NCI-H1417 treated with DMSO at 0.1 percent for 48 hours (cell line): ENCODE measurements at places on chromosomes 6 and 20.
A peak's percentile ranks its signal among the peaks of the same experiment; 100 is the strongest.

GRCh38 chr20:49426873-49427272, 55.6 kb downstream of the KCNB1 start:
- no peak for DNase-seq

DNA sequence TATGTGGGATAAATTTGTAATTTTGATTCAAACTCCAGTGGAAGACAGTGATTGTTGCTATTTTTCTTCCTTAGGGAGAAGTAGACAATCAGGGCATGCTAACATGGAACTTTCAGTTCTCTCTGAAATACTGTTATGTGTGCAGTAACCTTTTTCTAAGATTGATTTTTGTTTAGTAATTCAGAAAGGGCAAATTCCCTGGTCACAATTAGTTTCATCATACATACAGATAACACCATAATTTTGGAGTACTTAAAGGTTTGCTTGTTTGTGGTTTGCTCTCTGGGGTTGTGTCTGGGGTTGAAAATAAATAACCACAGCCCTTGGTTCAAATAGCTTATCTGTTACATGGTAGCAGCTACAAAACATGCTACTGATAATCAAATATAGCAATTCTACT, 34.4 kb downstream of the ADGRG6 start:
- DNase-seq = no peak

- DNase-seq = no peak
These were observed 2.8 kb downstream of the SNRPB2 start for GRCh38 chr20:16732506-16733152.

DNA sequence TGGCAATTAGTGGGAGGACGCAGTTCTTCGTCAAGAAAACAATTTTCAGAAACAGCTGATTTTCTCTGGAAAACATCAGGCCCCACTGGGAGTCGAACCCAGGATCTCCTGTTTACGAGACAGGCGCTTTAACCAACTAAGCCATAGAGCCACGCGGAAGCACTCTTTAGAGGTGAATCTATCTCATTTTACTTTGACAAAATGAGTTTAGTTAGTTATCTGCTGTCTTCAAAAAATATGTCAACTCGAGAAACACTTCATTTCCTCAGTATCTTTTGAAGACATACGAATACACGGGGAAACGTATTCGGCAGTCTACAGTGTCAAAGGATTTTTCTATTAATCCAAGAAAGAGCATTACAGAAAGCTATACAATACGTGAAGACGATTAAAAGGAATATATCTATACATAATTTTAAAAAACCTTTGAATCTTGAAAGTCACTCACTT, 26.7 kb downstream of the GPX6 start:
- no peak for DNase-seq

- no peak for DNase-seq
These were observed 169.0 kb upstream of the GJE1 start for GRCh38 chr6:141963543-141964295.

DNA sequence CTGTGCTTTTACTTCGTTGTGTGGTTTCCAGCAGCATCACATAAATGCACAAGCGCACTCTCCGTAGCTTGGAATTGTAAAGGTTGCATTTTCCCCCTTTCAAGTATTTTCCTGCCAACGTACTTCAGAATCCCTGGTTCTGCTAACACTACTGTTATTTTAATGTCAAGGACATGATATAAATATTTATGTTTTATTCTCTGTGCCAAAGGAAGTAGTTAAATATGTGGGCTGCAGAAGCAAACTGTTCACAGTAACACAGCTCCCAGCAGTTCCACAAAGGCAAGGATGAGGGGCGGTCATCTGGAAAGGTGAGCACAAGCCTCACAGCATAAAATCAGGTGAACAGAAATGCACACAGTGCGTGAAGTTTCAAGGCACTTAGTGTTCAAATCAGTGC, 85.3 kb upstream of the PDE10A start:
- DNase-seq = no peak

DNA sequence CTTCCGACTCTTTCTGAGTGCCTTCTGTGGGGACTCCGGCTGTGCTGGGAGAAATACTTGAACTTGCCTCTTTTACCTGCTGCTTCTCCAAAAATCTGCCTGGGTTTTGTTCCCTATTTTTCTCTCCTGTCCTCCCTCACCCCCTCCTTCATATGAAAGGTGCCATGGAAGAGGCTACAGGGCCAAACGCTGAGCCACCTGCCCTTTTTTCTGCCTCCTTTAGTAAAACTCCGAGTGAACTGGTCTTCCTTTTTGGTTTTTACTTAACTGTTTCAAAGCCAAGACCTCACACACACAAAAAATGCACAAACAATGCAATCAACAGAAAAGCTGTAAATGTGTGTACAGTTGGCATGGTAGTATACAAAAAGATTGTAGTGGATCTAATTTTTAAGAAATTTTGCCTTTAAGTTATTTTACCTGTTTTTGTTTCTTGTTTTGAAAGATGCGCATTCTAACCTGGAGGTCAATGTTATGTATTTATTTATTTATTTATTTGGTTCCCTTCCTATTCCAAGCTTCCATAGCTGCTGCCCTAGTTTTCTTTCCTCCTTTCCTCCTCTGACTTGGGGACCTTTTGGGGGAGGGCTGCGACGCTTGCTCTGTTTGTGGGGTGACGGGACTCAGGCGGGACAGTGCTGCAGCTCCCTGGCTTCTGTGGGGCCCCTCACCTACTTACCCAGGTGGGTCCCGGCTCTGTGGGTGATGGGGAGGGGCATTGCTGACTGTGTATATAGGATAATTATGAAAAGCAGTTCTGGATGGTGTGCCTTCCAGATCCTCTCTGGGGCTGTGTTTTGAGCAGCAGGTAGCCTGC, 4.8 kb downstream of the PIM1 start:
- DNase-seq = no peak

GRCh38 chr6:107504270-107505026, 14.5 kb downstream of the SOBP start:
- no peak for DNase-seq

DNA sequence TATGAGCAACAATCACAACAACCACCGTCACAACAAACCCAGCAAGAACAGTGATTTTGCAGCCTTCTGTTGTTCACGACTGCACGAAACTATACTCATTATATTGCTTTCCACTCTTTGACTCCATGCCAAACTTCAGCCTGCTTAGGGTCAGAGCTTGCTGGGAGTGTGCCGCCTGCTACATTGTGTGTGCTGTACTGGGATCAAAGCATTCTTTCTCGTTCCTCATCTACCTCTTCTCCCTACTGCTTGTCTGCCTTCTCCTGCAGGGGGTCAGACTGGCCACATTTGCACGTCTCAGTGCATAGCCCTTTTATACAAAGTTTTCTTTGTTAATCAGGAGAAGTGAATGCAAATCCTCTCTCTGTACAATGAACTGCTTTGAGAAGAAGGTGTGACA, 401.6 kb upstream of the CITED2 start:
- DNase-seq = no peak

GRCh38 chr6:153130515-153131036, 506 bp downstream of the RGS17 start:
- DNase-seq = no peak

DNA sequence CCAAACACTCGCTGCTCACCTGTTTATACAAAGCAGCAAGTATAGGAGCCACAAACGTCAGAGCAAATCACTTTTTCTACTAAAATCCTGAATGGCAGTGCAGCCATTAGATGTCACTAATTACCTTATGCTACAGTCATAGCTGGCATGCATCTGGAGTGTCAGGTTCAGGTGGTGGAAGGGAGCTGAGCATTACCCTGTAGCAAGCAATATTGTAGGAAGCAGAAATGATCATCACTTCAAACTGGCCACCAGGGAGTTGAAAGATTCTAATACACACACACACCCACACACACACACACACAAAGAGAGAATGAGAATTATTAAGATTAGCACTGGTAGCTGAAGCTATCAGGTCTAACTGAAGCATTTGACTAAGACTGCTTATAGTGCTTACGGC, 75.8 kb downstream of the EFHC1 start:
- DNase-seq = no peak

GRCh38 chr20:36856691-36857635, 19.0 kb upstream of the TLDC2 start:
- DNase-seq = no peak

GRCh38 chr6:95203153-95203754, 374.1 kb upstream of the MANEA start:
- DNase-seq = peak; percentile 18

DNA sequence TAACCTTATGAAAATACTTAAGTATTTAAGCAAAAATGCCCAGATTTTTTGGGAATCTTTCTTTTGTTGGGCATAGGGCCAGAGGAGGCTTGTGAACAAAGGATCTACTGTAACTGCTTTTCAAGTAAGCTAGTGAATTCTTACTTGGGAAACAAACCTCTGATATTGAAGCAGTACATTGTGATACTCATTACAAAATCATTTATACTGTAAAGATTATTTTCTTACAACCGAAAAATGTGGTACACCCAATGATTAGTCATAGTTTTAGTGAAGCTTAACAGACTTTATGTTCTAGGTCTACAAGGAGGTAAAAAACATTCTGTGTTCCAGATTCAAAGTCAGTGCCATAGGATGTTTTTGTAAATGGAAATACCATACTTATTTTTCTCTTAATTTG, 272.9 kb upstream of the KCNQ5 start:
- no peak for DNase-seq

DNA sequence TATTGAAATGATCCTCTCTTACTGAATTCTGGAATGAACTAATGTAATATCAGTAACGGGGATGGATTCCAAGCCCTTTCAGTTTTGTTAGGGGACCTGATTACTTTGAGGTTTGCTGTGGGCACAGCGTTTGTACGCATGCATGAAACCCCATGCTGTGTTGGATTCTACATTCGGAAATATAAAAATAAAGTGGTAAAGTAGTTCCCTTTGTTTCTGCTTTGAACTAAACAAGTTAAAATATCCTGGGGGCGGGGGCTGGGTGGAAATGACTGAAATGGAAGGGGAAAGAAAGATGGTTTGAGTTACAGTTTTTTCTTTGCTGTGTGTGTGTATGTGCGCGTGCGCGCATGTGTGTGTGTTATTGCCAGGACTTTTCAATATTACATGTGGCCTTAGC, 196.5 kb upstream of the OPRM1 start:
- no peak for DNase-seq

- DNase-seq = no peak
These were observed 14.1 kb downstream of the TRMT6 start for GRCh38 chr20:5936238-5936637.

DNA sequence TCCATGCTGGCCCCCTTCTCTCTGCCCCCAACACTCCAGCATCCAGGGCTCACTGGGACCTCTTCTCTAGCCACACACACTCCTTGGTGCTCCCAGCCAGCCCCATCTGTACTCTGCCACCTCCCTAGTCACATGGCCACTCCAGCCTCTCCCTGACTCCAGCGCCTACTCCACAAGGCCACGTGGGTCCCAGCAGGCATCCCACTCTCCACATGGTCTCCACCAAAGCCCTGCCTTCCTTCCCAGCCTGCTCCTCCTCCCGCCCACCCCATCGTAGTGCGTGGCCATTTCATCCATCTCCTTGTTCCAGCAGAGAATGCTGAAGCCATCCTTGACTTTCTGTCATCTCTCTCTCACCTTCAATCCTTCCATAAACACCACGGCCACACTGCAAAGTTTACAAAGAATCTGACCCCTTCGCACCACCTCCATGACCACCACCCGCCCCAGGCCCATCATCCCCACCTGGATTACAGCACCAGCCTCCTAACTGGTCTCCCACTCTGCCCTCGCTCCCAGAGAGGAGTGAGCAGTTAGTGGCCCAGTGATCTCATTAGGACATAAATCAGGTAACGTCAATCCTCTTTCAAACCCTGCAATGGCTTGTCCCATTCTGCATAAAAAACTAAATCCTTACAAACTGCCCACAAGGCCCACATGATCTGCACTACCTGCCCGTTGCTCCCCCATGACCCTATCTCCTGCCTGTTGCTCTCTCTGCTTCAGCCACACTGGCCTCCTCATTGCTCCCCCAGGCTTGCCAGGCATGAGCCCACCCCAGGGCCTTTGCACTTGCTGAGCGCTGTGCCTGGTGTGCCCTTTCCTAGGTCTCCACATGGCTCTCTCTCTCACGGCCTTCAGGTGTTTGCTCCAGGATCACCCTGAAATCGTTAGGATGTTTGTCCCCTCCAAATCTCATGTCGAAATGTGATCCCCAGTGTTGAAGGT, 96.2 kb downstream of the GRM4 start:
- DNase-seq = no peak

DNA sequence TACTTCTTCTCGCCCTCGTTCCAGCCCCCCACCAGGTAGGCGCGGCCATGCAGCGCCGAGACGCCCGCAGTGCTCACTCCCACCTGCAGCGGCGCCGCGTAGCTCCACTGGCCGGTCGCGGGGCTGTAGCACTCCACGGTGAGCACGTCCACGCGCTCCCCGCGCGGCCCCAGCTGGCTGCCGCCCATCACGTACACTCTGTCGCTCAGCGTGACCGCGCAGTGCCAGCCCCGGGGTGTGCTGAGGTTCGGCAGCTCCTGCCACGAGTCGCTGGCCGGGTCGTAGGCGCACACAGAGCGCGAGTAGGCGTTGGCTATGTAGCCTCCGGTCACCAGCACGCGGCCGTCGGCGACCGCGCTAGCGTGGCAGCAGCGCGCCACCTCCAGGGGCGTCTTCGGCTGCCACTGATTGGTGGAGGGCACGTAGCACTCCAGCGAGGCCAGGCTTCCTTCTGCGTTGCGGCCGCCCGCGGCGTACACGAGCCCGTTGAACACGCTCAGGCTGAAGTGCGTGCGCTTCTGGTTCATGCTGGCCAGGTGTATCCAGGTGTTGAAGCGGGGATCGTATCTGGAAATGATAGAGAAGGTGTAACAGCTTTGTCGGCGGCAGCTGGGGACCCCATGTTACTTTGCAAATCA, 13.7 kb downstream of the KLHL31 start:
- DNase-seq = peak; percentile 75

- no peak for DNase-seq
These were observed 31.2 kb downstream of the SIRPD start for GRCh38 chr20:1526310-1526709.

- no peak for DNase-seq
These were observed 20.1 kb upstream of the SERINC3 start for GRCh38 chr20:44541992-44542391.

DNA sequence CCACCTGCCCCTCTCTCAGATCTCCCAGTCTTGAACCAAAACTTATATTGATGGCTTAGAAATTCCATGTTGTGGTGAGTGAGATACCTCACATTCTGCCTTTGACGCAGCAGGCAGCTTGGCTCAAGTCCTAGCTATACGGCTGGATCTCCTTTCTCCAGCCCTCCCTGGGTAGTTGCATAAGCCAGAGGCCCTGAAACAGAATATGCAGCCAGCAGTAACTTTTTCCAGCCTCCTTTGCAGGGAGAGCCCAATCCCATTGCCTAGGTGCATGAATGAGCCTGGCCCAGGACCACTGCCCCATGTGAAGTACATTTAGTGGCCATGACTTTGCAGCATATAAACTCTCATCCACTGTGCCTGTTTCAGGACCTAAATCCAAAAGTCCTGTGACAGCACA, 202.2 kb upstream of the CDYL start:
- DNase-seq = no peak

- no peak for DNase-seq
These were observed 10.3 kb upstream of the R3HDML start for GRCh38 chr20:44326391-44327159.

GRCh38 chr20:59483481-59483880, 120.9 kb upstream of the PHACTR3 start:
- DNase-seq = no peak

- no peak for DNase-seq
These were observed 15.9 kb downstream of the DDO start for GRCh38 chr6:110399219-110400071.

- no peak for DNase-seq
These were observed 311.9 kb upstream of the SULF2 start for GRCh38 chr20:48096957-48097890.

- DNase-seq = no peak
These were observed 91.9 kb upstream of the CDH4 start for GRCh38 chr20:61159957-61160686.
